Stimulated activated CD8-positive, alpha-beta memory T cell treated with anti-CD3 and anti-CD28 coated beads, Interleukin-7, amount 100 ng/mL, for 4 hours (primary cell): ENCODE measurements at places on chromosomes 6 and 20.

- no peak for DNase-seq
Observed at GRCh38 chr20:23574977-23575376, 6.7 kb upstream of the CST9L start.

- no peak for DNase-seq
Observed at GRCh38 chr20:44153636-44154043, 33.3 kb downstream of the JPH2 start.

- no peak for DNase-seq
Observed at GRCh38 chr6:144757730-144758129, 472.6 kb downstream of the UTRN start.

DNA sequence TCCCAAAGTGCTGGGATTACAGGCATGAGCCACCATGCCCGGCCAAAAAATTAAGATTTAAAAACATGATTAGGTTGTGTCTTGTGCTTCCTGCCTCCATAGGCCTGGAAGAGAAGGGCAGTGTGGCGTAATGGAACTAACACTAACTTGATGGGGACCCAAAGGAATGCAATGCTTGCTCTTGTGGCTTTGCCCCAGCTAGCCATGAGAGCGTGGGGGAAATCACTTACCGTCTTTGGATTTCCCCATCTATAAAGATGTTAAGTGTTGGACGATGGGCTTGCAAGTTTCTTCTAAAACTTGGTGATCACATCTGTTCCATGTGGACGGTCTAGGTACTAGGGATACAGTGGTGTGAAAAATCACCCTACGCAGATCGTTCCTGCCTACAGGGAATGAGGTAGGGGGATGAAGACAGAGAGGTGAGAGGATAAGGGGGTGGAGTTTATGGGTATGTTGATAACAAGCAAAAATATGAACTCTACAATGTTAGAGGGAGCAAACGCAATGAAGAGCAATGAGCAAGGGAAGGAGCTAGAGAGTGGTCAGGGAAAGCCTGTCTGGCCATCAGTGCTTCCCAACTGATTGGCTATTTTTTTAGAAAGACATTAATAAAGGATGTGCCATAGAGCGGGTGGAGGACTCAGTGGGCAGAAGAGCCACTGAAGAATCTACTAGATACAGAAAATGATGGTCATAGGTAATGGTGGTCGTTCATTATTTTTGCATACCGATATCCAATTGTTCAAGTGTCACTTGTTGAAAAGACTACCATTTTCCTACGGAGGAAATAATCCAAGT, 165.2 kb downstream of the BCAS1 start:
- DNase-seq: no peak

- no peak for DNase-seq
Observed at GRCh38 chr20:23232219-23232581, 118.4 kb upstream of the NXT1 start.
